Fibroblast of skin of left biceps (primary cell): ENCODE measurements at places on chromosomes 12 and 14.

- peak; percentile 96 for DNase-seq
Observed at GRCh38 chr14:89025561-89026236, 201.2 kb downstream of the TTC8 start.

GRCh38 chr12:55728186-55728938, 447 bp downstream of the CD63 start:
- DNase-seq, result no peak

DNA sequence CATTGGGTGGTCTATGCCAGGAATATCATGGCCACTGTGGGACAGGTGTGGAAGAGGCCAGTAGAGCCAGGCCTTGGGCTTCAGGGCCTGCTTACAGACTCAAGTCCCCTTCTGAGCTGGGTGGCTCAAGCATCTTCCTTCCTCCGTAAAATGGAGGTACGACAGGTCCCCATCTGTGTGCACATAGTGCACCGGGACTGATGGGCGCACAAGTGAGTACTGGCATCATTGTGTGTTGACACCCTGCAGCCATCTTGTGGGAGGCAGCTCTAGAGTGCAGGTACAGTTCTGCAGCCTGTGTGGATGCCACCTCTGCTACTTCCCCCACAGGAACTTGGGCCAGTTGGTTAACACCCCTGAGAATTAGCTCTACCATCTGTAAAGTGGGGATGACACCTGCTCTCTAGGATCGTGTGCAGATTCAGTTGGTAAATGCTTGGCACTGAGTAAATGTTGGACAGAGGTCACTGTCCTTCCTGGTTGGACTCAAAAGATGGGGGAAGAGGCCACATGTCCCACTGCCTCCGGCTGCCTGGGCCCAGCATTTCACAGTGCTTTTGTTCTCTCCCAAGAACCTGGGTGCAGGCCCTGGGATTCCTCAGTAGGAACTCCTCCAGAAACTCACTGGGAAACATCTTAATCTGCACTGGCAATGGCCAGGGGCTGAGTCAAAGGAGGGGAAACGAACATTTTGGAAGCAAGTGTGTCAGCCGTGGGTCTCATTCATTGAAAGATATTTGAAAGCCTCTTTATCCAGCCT, 70.6 kb downstream of the C14orf132 start:
- DNase-seq, result no peak

- no peak for DNase-seq
Observed at GRCh38 chr12:26372866-26373265, 177.5 kb downstream of the SSPN start.

DNA sequence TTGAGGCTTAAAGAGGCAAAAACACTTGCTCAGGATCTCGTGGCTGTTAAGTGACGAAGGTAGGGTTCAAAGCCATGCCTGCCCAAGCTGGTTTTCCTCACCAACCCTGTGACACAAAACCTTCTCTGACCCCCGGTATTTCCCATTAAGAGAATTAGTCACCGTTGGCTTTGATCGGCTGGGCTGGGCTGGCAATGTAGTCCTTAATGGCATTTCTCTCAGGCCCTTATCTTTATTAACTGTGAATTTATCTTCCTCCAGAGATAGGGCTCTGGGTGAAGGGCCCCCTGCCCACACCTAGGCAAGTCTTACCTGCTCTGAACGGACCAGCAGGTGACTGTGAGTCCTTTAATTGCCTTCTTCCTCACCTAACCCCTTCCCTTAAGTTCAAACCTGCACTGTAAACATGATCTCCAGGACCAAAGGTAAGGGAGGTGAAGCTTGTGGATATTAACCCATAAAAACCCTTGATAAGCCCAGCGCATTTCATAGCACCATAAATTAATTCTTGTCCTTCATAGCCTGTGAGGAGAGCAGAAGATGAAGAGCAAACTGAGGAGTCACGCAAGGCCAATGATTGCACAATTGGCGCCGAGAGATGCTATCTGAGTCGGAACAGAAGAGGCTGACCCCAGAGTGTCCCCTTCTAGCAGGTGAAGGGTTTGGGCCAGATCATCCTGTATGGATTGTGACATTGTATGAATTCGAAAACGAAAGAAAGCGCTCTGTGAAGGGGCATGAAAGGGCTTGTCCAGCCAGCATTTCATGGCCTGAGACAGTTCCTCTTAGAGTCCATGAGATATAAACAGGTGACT, 790.8 kb upstream of the TBX3 start:
- DNase-seq, result no peak

DNA sequence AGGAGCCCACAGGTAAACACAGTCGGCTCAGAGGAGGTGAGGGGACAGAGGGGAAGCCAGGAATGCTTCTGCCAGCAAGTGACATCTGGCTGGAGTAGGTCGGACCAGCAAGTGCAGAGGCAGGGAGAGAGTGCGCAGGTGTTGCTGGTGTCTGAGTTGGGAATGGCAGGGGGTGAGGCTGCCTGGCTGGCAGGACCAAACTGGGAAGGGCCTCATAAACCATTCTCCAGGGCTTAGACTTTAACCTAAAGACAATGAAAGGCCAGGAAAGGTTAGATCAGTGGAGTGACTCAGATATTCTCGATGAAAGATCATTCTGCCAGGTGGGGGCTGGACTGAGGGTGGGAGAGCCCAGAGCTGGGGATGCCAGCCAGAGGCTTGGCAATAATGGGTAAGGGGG, 66.4 kb downstream of the ITPK1 start:
- no peak for DNase-seq

DNA sequence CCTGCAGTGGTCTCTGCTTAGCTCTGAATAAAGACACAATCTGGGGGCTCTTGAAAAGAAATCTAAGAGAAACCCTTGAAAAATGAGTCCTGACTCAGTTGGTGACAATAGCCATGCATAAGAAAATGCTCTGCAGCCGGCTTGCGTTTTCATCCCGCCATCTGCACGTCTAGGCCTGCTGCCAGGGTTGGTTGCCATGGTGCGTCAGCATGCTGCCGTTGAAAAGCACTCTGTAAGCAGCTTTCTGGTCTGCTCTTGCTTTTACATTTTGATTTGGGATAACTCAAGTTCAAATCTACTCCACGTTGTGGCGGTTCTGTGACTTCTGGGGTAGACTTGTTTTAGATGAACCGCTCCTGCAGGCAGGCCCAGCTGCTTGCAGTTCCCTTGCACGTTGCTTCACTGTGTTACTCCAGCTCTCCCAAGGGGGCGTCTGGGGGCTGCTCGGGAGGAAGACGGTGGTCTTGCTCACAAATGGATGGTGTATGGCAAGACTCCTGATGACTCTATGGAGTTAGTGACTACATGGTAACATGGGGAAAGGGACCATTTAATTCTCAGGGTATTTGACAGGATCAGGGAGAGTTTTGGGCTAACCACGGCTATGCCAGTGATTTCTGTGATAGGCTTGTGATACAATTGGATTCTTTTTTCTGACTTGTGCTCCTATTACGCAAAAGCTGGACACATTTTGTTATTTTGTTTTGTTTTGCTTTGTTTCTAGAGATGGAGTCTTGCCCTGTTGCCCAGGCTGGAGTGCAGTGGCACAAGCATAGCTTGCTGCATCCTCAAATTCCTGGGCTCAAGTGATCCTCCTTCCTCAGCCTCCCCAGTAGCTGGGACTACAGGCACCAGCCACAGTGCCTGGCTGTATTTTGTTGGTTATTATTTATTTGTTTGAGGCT, 15.8 kb downstream of the WNT5B start:
- peak; percentile 36 for DNase-seq

- DNase-seq, result no peak
Observed at GRCh38 chr14:34213332-34213731, 248.7 kb downstream of the SPTSSA start.

- DNase-seq, result no peak
Observed at GRCh38 chr12:92509156-92509738, 193.5 kb upstream of the PLEKHG7 start.

GRCh38 chr12:79844693-79845092, 90.2 kb downstream of the PPP1R12A start:
- no peak for DNase-seq

DNA sequence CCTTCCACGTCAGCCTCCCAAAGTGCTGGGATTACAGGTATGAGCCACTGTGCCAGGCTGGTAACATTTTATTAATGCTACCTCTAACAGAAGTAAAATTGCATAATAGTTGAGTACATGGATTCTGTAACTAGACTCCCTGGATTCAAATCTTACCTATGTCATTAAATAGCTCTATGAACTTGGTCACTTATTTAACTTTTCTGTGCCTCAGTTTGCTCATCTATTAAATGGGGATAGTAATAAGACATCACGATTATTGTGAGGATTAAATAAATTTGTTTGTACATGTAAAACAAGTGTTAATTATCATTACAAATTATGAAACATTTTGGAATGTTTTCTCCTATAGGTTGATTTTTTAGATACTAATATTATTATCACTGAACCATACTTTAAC, 6.7 kb downstream of the ACTR6 start:
- no peak for DNase-seq

DNA sequence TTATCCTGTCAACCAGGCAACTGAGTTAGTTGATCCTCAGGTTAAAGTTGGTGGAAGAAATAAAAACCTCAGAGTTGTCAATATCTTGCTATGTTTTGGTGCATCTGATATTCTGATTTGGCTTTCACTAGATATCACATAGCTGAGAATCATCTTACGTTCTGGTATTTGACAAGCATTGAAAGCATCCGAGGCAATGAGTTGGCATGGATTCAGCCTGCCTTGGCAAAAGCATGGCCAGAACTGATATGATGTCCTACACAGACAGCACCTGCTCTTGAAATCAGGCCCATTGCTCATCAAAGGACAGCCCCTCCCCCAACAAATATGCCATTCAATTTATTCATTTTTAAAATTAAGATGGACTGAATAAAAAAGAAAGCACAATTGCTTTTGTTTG, 320.7 kb upstream of the ATP2B1 start:
- no peak for DNase-seq

- no peak for DNase-seq
Observed at GRCh38 chr14:61296151-61296550, 15.0 kb upstream of the TMEM30B start.

DNA sequence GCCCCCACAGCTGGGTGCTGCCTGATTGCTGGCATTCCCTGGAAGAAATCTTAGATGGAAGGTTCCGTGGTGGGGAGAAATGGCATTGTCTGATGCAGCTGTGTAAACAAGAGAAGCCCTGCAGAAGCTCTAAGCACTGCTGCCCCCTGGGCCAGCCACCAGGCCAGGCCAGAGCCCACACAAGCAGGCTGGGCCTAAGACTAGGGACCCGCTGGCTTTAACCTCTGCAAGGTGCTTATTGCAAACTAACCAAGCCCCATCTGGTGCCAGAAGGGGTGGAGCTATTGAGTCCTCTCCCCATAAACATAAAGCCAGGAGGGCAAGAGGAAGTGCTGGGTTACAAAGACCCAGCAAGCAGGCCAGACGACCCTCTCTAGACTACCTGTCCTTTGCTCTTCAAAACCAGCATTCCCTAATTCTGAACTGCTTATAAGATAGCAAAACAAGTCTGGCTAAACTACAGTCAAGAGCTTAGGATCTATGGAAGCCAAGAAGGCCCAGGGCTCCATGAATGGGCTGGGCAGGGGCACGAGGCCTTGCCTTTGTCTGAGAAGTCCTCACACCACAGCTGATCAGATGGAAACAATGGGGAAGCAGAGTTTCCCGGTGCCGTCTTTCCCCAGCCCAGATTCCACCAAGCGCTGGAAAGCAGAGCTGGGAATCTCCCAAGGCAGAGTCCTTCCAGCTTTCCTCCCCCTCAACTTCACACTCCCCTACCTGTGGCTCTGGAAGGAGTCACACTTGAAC, 28.8 kb downstream of the P2RX4 start:
- no peak for DNase-seq

DNA sequence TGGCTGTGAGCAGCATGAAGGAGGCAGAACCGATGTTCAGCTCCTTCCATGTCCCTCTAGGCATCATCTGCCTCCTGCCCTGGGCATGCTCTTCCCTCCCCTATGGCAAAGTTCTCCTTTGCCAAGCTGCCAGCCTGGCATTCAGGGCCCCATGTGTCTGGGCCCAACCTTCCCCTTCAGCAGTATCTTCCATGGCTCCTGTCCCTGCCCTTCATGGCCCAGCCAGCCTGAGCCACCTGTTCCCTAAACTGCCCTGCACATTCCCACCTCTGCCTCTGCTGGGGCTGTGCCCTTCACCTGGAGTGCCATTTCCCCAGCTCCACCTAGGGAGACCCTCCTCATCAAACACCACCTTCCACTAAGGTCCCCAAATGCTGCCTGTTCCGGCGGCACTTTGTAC, 74.0 kb upstream of the TCL1A start:
- no peak for DNase-seq

DNA sequence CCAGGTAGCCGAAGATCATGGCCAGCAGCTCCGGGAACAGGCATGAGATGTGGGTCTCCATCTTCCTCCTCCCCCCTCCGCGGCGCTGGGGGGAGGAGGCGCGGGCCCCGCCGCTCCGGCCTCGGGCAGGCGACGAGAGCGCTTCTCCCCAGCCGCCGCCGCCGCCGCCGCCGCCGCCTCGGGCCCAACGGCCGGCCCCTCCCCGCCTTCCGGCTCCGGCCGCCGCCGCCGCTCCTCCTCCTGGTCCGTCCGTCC, 448 bp downstream of the FBXL14 start:
- no peak for DNase-seq

GRCh38 chr14:34407951-34408350, 54.1 kb downstream of the SPTSSA start:
- DNase-seq, result no peak

DNA sequence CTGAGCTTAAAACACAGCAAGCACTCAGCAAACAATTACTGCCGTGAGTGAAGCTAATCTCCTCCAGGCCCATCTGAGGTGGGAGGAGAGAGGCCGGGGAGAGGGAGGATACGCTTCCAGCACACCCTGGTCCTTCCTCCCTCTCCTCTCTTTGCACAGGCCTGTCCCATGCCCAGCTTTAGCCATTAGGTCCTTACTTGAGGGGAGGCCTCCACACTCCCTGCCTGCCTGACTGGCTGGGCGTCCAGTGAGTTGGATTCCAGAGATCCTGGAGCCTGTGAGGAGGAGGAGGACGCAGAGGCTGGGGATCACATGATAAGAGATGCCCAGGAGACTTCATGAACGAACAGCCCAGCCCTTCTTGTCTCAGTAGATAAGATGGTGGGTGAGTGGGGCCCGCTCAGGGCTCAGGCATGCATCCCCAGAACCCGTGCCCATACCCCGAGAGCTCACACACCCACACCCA, 65.1 kb upstream of the NCOR2 start:
- DNase-seq, result no peak

DNA sequence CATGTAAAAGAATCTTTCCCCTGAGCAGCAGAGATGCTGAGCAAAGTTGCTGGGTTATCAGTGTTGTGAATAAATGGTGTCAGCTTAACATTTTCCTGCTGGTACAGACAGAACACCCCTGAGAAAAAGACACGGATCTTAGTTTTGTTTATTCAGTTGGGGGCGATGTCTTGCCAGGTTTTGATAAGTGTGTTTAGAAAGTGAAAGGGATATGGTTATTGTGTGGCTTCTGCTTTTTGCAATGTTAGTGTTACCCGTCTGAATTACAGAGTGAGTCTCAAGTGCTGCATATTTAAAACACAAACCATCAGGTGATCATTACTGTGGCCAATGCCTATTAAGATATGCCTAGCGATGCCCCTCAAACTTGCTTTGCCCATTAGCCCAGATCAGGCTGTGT, 864.6 kb upstream of the SEL1L start:
- no peak for DNase-seq

DNA sequence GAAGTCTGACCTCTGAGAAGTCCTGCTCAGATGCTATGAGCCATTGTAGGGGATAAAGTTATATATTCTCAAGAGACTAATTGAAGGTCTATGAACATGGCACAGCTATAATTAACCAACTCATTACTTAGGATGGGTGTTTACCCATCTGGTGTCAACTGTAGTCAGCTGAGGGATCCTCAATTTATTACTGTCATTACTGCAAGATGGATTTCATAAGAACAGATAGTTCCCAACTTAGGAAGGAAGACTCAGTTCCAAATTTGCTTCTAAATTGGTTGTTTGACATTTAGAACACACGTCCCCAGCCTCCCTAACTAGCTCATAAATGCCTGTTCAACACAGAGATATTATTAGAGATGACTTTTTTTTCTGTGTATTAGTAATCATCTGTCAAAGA, 81.4 kb downstream of the FRMD6 start:
- DNase-seq, result no peak
